Upper lobe of right lung (tissue), 1 donor: ENCODE measurements at places on chromosomes 2 and 18.
A peak's percentile ranks its signal among the peaks of the same experiment; 100 is the strongest.

DNA sequence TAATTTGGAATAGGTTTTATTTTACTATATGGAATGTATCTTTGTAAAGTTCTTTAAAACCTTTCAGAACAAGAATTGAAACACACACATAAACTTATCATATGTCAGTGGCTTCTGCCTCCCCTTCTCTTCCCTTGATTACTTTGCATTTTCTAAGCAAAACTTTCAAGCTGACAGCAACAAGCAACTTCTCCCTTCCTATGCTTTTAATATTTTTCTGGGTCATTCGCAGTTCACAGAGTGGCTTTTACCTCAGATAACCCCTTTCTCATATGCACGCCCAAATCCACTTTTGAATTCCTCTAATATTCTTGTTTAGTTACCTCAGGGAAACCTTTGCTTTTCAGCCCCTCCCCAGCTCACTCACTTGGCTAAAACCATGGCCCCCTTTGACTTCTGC lies 36.7 kb upstream of the CDC42EP3 start:
- DNase-seq: no peak

GRCh38 chr2:136407117-136407951 lies 289.4 kb upstream of the CXCR4 start:
- no peak for DNase-seq

DNA sequence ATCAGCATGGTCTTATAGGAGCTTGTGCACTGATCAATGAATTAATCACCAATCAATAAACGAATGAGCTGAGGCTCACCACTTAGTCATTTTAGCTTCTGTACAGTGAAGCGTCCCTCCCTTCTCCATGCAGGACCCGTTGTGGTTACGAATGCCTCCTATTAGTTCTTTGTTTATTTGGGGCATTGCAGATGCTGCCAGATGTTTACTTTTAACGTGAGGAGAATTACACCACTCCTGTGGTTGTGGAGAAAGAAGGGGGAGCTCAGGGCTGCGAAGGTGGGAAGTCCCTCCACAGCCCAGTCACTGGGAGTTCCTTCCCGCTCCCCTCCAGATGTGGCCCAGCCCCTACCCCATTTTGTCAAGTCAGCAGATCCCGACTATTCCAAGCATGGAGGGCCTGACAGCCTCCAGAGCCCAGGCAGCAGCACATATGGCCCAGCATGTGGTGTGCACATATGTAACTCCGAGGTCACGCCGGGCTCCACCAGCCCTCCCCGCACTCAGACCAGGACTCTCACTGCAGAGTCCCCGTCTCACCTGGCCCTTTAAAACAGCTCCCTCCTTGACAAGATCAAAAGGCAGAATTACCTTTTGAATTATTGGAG lies 20.9 kb downstream of the PKDCC start:
- no peak for DNase-seq

GRCh38 chr18:30684825-30685481 lies 357.6 kb downstream of the DSC3 start:
- no peak for DNase-seq

GRCh38 chr18:59052965-59053820 lies 86.5 kb upstream of the SEC11C start:
- DNase-seq: no peak

DNA sequence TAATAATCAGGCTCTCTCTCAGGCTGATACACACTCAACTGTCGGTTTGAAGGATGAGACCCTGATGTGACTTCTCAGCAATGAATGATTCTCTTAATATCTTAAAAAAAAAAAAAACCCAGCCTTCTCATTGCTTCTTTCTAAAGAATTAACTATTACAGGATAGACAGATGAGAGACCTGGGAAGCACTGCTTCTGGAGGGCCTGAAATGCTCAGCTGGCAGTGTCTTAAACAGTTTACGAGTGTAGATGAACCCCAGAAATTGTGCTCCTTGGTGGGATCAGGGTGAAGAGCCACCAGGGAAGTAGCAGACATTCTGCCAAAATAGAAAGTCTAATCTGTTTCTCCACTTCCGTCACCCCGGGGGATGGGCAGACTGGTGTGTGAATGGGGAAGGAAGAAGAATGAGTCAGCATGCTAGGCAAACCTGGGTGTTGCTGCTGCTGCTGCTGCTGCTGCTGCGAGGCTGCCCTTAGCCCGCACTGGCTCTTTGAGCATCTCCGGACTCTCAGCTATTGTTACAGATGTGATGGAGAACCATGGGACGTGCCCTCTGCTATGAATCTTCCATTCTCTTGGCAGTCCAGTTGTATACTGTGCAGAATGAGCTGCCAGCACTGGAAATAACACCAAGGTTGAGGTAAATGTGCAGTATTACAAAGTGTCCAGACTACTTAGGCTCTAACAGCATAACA lies 158.4 kb downstream of the SETBP1 start:
- peak; percentile 76 for DNase-seq
